Tongue (tissue), 3 donors: ENCODE measurements at places on chromosomes 5 and 9.

DNA sequence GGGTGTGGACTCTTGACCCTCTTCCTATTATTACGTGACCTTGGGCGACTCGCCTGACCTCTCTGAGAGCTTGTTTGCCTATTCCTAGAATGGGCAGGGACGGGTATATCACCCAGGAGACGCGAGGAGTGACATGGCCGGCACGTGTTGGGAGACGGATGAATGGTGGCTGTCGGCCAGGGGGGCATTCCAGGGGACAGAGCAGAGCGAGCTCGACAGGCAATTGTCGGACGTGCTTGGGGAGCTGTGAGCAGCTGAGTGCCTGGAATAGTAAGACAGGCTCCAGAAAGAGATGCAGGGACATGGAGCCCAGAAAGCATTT lies 29.3 kb upstream of the UNC5A start:
- peak; percentile 92 for DNase-seq

- DNase-seq, result peak; percentile 89
Observed at GRCh38 chr5:35926389-35927051, 11.9 kb downstream of the CAPSL start.

- no peak for DNase-seq
Observed at GRCh38 chr5:143569213-143569701, 165.8 kb upstream of the NR3C1 start.

GRCh38 chr5:52709167-52709925 lies 78.4 kb upstream of the ITGA1 start:
- no peak for DNase-seq

- DNase-seq, result no peak
Observed at GRCh38 chr9:127707766-127708165, 978 bp downstream of the CFAP157 start.

DNA sequence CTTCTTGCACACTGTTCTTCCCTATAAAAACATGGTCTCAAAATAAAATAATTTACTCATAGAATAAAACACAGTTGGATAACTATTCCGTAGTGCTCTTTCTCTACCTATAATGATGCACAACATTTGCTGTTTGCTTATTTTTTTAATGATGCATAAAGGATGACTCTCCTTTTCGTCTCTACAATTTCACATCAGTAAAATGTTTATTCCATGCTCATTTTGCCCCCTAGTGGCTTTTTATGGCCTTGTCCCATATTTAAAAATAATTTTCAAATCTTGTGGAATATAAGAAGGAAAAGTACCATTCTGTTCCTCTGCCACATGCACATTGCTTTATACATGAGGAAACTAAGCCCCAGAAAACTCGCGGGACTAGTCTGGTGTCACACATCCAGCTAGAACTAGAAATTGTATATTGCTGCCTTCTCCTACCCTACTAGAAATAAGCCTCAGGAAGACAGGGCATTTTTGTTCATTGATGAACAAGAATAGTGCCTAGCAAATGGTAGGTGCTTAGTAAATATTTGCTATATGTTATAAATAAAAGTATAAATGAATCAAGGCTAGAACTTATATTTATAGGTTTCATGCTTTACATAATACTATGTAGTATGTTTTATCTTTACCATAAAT lies 12.7 kb downstream of the KCTD16 start:
- peak; percentile 62 for DNase-seq

GRCh38 chr9:87227456-87227855 lies 270.2 kb upstream of the DAPK1 start:
- no peak for DNase-seq

- DNase-seq, result no peak
Observed at GRCh38 chr9:110752766-110753165, 84.2 kb downstream of the MUSK start.

- DNase-seq, result peak; percentile 23
Observed at GRCh38 chr5:176851871-176852658, 41.7 kb downstream of the UNC5A start.

DNA sequence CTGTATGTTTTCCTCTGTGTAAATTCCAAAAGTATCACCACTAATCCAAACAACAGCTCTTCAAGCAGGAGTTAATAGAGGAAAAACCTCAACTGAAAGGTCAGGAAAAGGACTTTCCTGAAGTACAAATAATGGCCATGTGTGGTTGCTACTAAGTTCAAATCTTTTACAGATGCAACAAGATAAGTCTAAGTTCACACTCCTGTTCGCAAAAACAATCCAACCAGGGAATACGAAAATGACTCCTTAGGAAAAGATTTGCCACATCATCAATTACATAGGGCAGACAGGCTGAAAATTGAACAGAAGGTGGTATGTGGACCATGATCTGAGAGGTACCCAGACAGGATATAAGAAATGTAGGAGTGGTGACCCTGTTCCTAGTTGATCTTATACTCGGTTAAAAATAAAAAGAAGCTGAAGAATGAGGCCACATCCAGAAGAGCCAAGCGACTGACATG lies 210.2 kb downstream of the TSSK1B start:
- no peak for DNase-seq

GRCh38 chr5:164336276-164336675 lies 830.9 kb downstream of the MAT2B start:
- no peak for DNase-seq

GRCh38 chr5:78288246-78288645 lies 6.3 kb downstream of the AP3B1 start:
- DNase-seq, result no peak

GRCh38 chr5:53039855-53040254 lies 50.7 kb downstream of the ITGA2 start:
- DNase-seq, result no peak

- peak; percentile 89 for DNase-seq
Observed at GRCh38 chr9:127187231-127187956, 65.0 kb upstream of the ANGPTL2 start.

DNA sequence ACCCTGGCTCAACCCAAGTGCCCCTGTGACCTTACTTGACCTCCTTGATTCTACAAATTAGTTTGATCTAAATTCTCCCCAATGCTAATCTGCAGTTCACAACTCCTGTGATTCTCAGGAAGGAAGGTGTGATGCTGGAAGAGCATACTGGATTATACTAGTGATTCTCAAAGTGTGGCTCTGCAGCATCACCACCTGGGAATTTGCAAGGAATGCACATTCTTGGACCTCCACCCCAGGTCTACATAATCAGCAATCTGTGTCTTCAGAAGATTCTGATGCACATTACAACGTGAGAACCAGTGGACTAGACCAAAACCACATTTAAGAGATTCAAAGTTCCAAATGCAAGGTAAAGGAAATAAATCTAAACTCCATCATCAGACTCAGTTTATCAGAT lies 198.6 kb downstream of the AGTPBP1 start:
- no peak for DNase-seq

GRCh38 chr5:9721161-9721560 lies 91.0 kb upstream of the TAS2R1 start:
- no peak for DNase-seq

GRCh38 chr5:60340965-60341471 lies 358.9 kb downstream of the DEPDC1B start:
- no peak for DNase-seq

DNA sequence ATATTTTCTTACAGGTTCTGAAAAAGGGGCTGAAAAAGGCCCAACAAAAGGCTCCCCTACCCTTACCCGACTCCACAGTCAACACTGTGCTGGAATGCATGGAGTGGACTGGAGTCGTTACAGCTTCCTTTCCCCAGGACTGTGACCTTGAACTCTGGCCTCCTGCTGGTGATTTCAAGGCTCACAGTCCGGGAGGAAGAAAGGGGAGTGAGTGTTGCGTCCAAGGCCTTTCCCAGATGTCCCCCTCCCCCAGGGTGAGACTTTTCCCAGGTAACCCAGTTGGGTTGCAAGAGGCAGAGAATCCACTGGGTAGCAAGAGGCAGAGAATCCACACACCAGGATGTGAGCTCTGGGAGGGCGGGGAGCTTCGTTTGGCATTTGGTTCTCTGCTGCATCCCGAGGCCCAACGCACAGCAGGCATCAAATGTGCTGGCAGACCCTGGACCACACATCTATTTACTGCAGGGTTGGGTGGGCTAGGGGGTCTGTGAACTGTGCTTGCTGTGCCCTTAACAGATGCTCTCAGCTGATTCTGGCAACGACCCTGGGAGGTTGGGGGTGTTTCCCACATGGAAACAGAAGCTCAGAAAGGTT lies 37.5 kb downstream of the FABP6 start:
- DNase-seq, result no peak

- peak; percentile 98 for DNase-seq
Observed at GRCh38 chr5:151155775-151156506, 1.6 kb downstream of the ANXA6 start.

GRCh38 chr5:120538644-120539043 lies 74.5 kb downstream of the PRR16 start:
- no peak for DNase-seq

GRCh38 chr9:6219981-6220380 lies 4.4 kb downstream of the IL33 start:
- no peak for DNase-seq

- no peak for DNase-seq
Observed at GRCh38 chr9:97518909-97519307, 17.4 kb downstream of the TMOD1 start.

DNA sequence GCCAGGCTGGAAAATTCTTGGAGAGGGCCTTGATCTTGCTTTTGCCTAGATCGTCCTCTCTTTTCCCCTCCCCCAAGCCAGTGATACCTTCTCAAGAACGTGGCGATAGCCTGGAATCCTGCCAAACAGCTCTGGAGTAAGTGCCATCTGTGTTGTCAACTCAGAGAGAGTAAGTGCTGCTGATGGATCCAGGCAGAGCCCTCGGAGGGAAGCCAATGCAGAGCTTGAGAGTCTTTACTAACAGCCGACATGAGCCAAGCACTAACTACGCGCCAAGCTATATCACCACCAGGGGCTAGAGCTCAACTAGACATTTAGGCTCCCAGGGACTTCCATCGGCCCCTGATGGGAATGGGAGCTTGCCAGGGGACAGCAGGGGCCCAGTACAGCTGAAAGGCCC lies 17.6 kb downstream of the RAPGEF1 start:
- peak; percentile 76 for DNase-seq

- DNase-seq, result no peak
Observed at GRCh38 chr5:87390075-87390474, 22.7 kb downstream of the CCNH start.

- no peak for DNase-seq
Observed at GRCh38 chr9:104572612-104573011, 3.6 kb downstream of the OR13C8 start.

DNA sequence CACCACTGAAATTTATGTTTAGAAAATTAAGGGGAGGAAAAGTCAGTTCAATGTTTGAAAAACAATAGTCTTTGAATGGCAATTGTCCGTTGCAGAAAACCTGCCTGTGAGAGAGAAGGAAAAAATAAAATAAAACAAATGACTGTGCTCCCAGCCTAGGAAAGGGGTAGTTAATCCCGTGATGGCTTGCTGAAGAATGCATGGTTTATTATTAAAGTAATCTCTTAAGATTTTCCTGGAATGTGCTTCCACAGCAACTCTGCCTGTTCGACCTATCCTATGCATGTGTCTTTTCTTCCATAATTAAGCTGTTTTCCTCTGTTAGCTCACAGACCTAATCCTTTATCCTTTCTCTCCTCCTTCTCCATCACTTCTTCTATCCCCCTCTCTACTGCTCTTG lies 2.4 kb upstream of the DAB2 start:
- DNase-seq, result no peak

DNA sequence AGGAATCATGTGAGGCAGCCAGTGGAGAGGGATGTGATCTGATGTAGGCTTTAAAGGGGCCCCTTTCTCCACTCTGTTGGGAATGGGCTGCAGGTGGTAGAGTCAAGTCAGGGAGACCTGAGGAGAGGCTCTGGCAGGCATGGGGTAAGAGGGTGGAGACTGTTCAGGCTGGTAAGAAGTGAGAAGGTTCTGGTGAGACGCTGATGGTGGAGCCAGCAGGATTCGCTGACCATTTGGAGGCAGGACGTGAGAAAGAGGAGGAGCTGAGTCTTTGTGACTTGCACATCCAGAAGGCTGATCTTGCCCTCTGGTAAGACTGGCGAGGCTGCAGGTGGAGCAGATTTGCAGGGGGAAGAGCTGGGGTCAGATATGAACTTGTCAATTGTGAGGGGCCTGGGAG lies 248.0 kb downstream of the NSG2 start:
- no peak for DNase-seq

- peak; percentile 90 for DNase-seq
Observed at GRCh38 chr5:138819081-138819480, 56.1 kb downstream of the LRRTM2 start.

GRCh38 chr5:51651889-51652288 lies 268.6 kb downstream of the ISL1 start:
- DNase-seq, result no peak

- no peak for DNase-seq
Observed at GRCh38 chr9:108654566-108654965, 201.2 kb downstream of the ACTL7B start.

GRCh38 chr9:35736201-35736633 lies 3.8 kb downstream of the CREB3 start:
- DNase-seq, result peak; percentile 78

DNA sequence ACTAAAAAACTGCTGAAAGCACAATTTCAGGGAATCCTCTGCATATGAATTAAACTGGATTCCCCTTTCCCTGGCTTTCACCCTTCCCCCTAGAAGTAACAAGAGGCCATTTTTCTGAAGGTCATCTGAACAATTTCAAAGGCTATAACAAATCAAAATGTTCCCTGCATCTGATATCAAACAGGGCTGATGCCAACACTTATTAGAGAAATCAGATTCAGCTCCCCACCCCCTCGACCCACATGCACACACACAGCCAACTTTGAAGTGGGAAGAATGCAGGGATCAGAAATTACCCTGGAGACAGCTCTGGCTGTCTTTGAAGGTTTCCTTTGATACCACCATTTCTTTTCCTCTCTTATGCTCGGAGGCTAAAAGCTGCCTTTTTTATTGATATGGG lies 149.0 kb upstream of the RAPGEF1 start:
- no peak for DNase-seq

DNA sequence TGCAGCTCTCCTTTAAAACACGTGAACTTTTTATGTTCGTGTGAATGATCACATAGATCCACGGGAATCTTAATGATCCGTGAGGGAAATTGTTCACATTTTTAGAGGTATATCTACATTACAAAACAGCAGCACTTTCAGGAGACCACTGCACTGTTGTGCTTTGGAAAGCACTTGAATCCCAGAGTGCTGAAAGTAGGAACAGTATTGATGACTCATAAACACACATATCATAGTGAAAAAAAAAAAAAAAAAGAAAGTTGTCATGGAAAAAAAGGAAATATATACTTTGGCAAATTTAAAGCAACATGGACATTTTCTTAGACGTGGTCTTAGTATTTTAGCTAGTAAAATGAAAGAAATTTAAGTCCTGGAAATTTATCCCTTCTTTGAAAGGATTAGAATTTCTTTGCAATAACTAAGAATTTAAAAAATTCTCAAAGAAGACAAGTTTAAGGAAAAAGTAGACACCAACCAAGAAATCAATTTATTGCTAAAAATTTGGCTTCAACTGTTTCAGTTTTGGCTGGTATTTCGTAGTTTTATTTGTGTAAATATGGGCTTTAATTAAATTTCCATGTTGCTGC lies 55.4 kb downstream of the ADGRV1 start:
- DNase-seq, result no peak

DNA sequence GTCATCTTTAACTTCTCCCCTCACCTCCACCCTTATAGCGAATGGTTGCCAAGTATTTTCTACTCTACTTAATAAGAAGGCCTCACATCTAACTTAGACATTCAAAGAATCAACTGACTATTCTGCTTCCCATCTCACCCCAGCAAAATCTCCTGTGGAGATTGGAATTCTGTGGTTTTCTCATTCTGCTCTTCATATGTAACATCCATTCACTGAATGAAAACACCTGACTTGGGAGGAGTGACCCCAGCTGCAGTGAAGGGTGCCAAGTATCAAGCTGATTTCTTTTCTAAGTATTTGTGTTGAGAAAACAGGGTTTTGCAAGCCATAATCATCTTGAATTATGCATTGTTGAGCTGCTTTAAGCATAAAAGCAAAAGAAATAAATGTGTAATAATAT lies 42.5 kb upstream of the TAF1L start:
- DNase-seq, result no peak

GRCh38 chr5:128579093-128579492 lies 41.0 kb upstream of the FBN2 start:
- no peak for DNase-seq
